ENCODE measurements at places on chromosomes 16 and 17. TPM values are rescaled to one million over a fixed set of nuclear protein-coding genes. Genes with fewer than 3 reads are reported as not detected.

- H3K27me3 ChIP-seq = no peaks in the 10 kb centered on the region
- no peak for DNase-seq
- H3K36me3 ChIP-seq = no peaks in the 10 kb centered on the region
- peak overlapping the region; percentile 28 for H3K27ac ChIP-seq
These were observed 118.4 kb downstream of the COPRS start for GRCh38 chr17:31740611-31741082.

GRCh38 chr17:5587438-5588032 lies 3.2 kb upstream of the NLRP1 start:
- no peak overlapping the region for H3K4me3 ChIP-seq
- H3K27ac ChIP-seq = no peak overlapping the region
- peaks cover 4% of the 10 kb centered on the region for H3K27me3 ChIP-seq
- peak; percentile 71 for DNase-seq
- H3K36me3 ChIP-seq = no peaks in the 10 kb centered on the region

DNA sequence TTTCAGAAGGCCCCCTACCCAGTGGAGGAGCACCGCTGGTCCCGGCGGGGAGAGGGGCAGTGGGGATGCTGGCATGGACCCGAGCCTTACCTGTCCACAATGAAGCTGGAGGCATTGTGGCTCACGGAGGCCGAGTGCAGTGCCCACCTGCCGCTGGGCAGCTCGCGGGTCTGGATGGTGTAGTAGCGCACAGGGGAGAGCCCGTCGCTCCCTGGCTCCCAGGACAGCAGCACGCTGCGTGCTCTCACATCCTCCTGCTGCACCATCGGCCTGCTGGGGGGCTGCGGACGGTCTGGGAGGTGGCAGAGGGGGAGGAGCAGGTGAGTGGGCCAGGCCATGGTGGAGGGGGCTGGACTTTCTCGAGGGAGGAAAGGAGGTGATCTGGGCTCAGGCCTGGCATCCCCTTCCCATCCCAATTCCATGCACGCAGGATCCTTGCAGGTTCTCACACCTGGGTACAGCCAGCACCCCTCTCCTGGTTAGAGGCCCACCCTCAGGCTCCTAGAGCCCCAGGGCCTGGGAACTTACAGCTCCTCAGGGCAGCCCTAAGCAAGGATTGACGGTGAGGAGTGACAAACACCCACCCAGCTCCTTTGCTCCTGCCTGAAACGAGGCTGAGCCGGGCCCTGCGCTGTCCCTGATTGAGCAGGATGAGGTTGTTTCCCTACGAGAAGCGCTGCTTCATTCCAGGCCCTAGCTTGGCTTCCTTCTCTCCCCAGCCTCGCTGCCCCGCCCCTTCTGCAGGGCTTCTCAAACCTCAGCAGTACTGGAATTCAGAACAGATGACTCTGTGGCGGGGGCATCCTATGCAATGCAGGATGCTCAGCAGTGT lies 76.2 kb upstream of the CDC42EP4 start:
- H3K27me3 ChIP-seq = no peaks in the 10 kb centered on the region
- H3K4me1 ChIP-seq = peaks cover 5% of the 10 kb centered on the region
- DNase-seq = no peak

GRCh38 chr17:14746822-14747602 lies 446.1 kb downstream of the HS3ST3B1 start:
- no peak overlapping the region for H3K27ac ChIP-seq
- H3K27me3 ChIP-seq = no peaks in the 10 kb centered on the region
- H3K4me1 ChIP-seq = peaks cover 22% of the 10 kb centered on the region
- no peak for DNase-seq
- no peaks in the 10 kb centered on the region for H3K36me3 ChIP-seq

DNA sequence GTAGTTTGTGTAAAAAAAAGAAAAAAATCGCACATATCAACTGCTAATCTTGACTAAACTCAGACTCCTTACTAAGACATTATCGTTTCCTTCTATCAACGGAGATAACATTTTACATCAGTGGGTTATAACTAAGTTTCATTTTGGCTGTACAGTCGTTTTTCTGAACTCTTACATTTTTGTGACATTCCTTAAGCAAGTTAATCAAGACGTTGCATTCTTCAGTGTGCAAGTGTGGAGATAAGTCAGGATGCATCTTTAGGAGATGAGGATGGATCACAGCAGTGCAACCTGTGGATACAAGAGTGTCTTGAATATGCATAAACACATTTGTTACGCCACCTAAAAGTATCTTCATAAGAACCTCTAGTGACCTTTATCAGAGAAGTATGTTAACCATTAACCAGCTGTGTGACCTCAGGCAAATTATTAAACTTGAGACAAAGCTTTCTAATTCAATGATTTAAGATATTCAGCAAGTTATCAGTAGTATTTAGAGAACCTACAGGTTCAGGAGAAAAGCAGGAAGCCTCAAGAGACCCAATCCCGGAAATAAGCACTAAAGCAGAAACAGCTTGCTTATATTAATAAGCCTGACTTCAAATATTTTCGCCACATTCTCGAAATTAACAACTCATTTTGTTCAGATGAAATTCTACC lies 9.4 kb downstream of the CMC2 start:
- H3K36me3 ChIP-seq = peaks cover 6% of the 10 kb centered on the region
- H3K4me3 ChIP-seq = peak overlapping the region; percentile 27
- DNase-seq = no peak
- peak overlapping the region; percentile 63 for H3K27ac ChIP-seq
- peaks cover 43% of the 10 kb centered on the region for H3K4me1 ChIP-seq

- H3K36me3 ChIP-seq = peaks cover 49% of the 10 kb centered on the region
- H3K27ac ChIP-seq = no peak overlapping the region
- no peak overlapping the region for H3K4me3 ChIP-seq
- no peaks in the 10 kb centered on the region for H3K27me3 ChIP-seq
These were observed 11.2 kb downstream of the CASC3 start for GRCh38 chr17:40151414-40151963.

Gene MGAT5B
- 0.40 TPM for total RNA-seq

DNA sequence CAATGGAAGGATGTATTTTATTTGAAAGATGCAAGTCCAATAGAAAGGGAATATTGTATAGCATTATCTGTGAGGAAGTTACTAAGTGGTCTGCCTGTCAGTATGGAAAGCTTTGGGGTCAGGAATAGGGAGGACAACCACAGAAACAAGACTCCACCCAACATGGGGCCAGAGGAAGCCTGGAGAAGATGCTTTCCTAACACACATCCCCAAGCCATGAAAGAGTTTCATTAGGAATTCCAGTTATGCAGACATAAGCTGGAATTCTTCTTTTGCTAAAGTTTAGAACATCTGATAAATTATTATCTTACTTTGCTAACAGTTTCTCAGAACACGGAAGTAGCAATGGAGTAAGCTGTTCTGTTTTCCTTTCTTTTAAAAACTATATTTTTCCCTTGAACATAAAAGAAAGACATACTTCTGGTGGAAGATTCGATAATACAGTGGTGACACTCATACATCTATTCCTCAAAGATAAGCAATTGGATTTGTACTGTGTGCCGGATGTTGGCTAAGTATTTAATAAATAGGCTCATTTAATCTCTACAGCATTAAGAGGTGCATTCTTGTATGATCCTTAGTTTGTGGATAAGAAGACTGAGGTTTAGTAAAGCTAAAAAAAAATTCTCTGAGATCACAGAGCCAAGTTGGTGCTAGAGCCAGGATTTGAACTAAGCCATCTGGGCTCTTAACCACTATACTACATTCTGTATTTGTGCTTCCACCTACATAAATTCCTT lies 51.0 kb upstream of the GAS7 start:
- H3K4me3 ChIP-seq = no peak overlapping the region
- no peak for DNase-seq
- H3K27ac ChIP-seq = no peak overlapping the region

DNA sequence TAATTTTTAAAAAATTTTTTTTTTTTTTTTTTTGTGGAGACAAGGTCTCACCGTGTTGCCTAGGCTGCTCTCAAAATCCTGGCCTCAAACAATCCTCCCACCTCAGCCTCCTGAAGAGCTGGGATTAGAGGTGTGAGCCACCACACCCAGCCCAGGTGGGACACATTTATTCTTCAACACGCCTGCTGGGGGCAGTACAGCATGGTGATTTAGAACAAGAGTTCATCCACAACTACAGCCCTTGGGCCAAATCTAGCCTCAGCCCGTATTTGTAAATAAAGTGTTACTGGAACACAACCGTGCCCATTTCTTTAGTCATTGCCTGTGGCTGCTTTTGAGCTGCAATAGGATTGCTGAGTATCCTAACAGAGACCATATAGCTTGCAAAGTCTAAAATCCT lies 92.8 kb downstream of the KATNIP start:
- H3K4me3 ChIP-seq = no peak overlapping the region
- H3K4me1 ChIP-seq = peaks cover 2% of the 10 kb centered on the region
- no peaks in the 10 kb centered on the region for H3K27me3 ChIP-seq
- no peak for DNase-seq
- no peak overlapping the region for H3K27ac ChIP-seq

- H3K4me3 ChIP-seq = no peak overlapping the region
- H3K4me1 ChIP-seq = peaks cover 5% of the 10 kb centered on the region
- H3K36me3 ChIP-seq = no peaks in the 10 kb centered on the region
- H3K27ac ChIP-seq = no peak overlapping the region
- DNase-seq = no peak
- no peaks in the 10 kb centered on the region for H3K27me3 ChIP-seq
These were observed 220.1 kb downstream of the FOXL1 start for GRCh38 chr16:86798247-86799041.

DNA sequence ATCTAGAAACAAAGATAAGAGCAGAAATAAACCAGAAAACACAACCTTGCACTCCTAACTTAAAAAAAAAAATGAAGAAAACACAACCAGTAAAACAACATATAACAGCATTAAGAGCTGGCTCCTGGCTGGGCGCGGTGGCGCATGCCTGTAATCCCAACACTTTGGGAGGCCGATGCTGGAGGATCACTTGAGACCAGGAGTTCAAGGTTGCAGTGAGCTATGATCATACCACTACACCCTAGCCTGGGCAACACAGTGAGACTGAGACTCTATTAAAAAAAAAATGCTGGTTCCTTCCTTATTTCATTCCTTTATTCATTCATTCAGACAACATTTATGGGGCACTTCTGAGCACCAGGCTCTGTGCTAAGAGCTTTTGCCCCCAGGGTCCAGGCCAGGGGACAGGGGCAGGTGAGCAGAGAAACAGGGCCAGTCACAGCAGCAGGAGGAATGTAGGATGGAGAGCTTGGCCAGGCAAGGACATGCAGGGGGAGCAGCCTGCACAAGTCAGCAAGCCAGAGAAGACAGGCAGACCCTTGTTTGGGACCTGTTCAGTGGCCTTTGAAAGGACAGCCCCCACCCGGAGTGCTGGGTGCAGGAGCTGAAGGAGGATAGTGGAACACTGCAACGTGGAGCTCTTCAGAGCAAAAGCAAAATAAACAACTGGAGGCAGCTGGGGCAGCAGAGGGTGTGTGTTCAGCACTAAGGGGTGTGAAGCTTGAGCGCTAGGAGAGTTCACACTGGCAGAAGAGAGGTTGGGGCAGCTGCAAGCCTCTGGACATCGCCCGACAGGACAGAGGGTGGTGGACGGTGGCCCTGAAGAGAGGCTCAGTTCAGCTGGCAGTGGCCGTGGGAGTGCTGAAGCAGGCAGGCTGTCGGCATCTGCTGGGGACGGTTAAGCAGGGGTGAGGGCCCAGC lies 2.6 kb downstream of the STH start:
- DNase-seq = no peak
- no peaks in the 10 kb centered on the region for H3K27me3 ChIP-seq
- peaks cover 8% of the 10 kb centered on the region for H3K4me1 ChIP-seq
- no peak overlapping the region for H3K27ac ChIP-seq

Gene CCL3
- not detected for total RNA-seq

- H3K36me3 ChIP-seq = peaks cover 13% of the 10 kb centered on the region
- peak overlapping the region; percentile 27 for H3K27ac ChIP-seq
- peak overlapping the region; percentile 93 for H3K4me3 ChIP-seq
- H3K27me3 ChIP-seq = no peaks in the 10 kb centered on the region
- no peak for DNase-seq
These were observed 1.2 kb downstream of the CCDC137 start for GRCh38 chr17:81667754-81668153.

- no peak overlapping the region for H3K27ac ChIP-seq
- no peaks in the 10 kb centered on the region for H3K27me3 ChIP-seq
- H3K4me1 ChIP-seq = peaks cover 7% of the 10 kb centered on the region
- H3K4me3 ChIP-seq = no peak overlapping the region
- DNase-seq = no peak
- H3K36me3 ChIP-seq = no peaks in the 10 kb centered on the region
These were observed 368.8 kb downstream of the SNX29 start for GRCh38 chr16:12345349-12345748.

DNA sequence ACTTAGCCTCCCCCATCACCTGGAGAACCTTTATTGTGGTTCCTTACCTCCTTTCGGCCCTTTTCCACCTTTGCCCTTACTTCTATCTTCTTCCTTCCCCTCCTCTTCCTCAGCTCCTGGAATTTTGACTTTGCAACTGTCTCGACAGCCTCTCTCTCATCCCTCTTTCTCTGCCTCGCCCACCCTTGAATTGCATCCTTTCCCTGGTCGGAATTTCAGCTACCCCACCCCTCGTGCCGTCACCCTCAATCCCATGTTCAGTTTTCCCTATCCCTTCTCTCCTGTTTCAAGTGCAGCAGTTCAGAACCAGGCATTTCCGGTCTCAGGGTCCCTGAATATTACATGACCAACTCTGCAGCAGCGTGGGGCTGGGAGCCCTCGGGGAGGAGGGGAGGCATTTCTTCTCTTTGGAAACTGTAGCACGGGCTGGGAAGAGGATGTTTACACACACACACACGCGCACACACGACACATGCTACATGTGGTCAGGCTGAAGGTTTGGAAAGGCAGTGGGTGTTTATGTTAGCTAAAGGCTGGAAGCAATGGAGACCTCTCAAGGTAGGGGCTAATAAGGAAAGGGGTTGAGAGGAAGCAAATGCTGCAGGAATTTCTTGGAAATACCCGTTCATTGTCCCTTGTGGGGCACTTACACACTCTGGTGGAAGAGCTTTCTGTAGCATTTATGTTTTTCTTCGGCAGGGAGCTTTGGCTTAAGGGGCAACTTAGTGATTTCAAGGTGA lies 971 bp downstream of the MINK1 start:
- peaks cover 39% of the 10 kb centered on the region for H3K4me1 ChIP-seq
- no peaks in the 10 kb centered on the region for H3K27me3 ChIP-seq
- peak overlapping the region; percentile 91 for H3K4me3 ChIP-seq
- H3K36me3 ChIP-seq = peaks cover 5% of the 10 kb centered on the region
